Activated CD8-positive, alpha-beta T cell treated with anti-CD3 and anti-CD28 coated beads, Interleukin-2, amount 10 ng/mL, durations not matched to agents 7 days and 5 days (primary cell): ENCODE measurements at places on chromosomes 16 and 17.

GRCh38 chr17:50283246-50283645 is 9.0 kb downstream of the TMEM92 start:
- no peak for DNase-seq

DNA sequence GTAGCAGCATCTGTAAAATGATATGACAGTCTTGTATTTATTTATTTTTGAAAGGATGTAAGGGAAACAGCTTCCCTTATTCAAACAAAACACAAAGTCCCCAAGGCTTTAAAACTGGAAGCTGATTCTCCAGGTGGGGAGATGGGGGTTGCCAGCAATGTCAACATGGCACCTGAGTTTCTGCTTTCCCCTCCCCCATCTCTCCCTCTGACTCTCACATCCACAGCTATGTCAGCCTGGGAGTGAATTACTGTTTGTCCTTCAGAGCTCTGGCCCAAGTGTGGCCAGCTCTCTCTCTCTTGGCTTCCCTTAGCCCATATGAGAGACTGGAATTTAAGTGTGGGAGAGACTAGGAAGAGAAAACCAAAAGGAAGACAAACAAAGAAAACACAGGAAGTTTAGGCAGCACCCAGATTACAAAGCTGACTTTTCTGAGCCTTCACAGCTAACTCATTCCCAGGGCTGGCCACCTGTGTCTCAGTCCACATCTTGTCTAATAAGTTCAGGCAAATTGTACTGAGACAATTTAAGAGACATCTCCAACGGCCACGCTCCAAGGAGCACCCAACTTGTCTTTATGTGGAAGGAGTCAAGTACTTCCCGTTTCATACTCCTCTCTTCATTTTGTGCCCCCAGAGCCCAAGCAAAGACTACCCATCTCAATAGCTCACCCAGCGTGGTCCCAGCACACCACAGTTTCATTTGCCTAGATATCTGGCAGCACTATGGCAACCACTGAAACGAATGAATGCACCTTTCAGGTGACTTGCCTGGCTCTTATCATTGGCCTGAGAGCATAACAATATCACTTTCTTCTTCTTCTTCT is 69.2 kb downstream of the SOX9 start:
- DNase-seq, result no peak

DNA sequence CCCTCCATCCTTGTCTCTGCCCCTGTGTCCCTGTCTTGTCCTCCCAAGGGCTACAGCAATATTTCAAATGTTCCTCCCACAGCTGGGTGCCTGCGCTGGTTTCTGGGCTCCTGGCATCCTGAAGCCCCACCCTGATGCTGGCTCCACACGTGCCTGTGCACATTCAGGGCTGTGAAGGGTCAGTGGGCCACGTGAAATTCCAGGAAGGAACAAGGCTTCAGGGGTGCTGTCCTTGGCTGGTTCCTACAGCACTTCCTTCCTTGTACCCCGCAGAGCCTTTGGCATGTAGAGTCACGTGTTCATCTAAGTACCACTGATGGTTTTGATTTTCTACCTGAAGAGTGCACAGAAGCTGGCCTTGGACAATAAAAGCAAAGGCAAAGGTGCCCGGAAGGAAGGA is 57.7 kb upstream of the NLK start:
- no peak for DNase-seq

GRCh38 chr17:41013181-41013580 is 4.3 kb upstream of the KRTAP3-1 start:
- no peak for DNase-seq

GRCh38 chr17:21278450-21279197 is 5.9 kb upstream of the MAP2K3 start:
- peak; percentile 79 for DNase-seq

DNA sequence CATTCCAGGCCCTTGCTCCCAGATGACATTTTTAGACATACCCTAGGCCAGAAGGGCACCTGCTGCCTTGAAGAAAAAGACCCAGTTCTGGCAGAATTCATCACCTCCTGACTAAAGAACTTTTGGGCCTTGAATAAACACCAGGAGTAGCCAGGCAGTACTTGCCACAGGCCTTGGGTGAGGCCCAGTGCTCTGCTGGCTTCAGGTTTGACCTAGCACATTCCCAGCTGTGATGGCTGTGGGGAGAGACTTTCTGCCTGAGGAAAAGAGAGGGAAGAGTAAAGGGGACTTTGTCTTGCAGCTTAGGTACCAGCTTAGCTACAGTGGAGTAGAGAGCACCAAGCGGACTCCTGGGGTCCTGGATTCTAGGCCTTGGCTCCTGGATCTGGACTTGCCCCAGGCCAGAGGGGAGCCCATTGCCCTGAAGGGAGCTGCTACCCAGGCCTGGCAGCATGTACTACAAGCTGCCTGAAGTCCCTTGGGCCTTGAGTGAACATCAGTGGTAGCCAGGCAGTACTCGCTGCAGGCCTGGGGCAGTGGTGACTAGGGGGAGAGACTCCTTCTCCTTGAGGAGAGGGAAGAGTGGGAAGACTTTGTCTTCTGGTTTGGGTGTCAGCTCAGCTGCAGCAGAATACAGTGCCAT is 44.3 kb downstream of the ABCA8 start:
- DNase-seq, result no peak

DNA sequence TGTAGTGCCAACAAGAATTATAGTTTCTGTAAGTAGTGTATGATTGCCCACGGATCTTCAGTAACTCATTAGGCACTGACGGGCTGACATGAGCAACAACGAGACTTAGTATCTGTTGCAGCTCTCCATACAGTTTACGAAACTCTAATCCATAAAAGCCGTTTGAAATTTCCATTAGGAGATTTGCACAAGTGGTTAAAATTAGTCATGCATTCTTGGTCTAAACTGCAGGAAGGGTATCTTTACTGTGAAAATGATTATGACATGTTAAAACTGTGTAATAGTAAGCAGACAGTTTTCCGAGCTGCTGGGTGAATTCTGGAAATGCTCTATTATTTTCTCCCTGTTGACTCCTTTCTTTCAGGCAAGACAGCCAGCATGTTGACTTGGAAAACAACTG is 605.0 kb downstream of the WWOX start:
- DNase-seq, result no peak
